ENCODE measurements at places on chromosomes 5 and 9.

DNA sequence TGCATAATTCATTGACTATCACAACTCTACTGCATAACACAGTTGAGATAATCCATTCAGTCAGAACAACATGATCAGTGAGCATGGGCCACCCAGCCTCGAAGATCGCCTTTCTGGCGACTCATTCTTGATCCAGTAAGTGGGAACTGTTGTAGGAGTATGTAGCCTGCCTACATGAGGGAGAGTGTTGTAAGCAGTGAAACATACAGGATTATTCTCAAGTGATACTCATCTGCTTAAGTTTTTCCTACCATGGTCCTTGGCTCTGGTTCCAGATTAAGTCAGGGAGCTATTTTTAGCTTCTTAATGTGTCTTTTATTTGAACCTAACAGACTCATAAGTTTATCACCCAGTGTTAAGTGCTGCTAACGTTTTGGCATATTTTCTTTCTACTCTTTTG is 44.0 kb downstream of the TNPO1 start:
- no peaks in the 10 kb centered on the region for H3K27me3 ChIP-seq
- H3K4me1 ChIP-seq, result peaks cover 17% of the 10 kb centered on the region
- no peak overlapping the region for H3K4me3 ChIP-seq

DNA sequence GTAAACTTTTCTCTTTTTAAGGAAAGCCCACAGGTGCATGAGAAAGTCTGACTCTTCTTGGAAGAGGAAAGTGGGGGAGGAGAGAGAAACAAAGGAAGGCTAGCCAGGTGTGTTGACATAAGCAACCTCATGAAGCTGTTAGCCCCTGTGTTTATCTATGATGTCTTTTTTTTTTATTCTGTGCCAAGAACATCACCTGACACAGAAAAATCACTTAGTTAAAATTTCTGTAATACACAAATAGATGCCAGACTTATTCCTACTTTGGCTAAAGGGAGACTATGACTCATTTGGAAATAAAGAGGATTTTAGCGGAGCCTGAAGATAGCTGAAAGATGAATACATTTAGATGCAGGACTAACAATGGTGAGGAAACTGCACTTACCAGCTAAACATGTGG is 58.3 kb downstream of the BAAT start:
- no peaks in the 10 kb centered on the region for H3K36me3 ChIP-seq
- H3K27ac ChIP-seq, result no peak overlapping the region
- H3K27me3 ChIP-seq, result peaks cover 6% of the 10 kb centered on the region
- H3K4me3 ChIP-seq, result no peak overlapping the region
- no peak for DNase-seq

GRCh38 chr9:132184124-132184523 is 22.3 kb downstream of the NTNG2 start:
- H3K27ac ChIP-seq, result no peak overlapping the region
- peaks cover 12% of the 10 kb centered on the region for H3K27me3 ChIP-seq

- H3K27me3 ChIP-seq, result peaks cover 4% of the 10 kb centered on the region
- no peaks in the 10 kb centered on the region for H3K4me1 ChIP-seq
- no peak overlapping the region for H3K27ac ChIP-seq
- H3K4me3 ChIP-seq, result no peak overlapping the region
- no peak for DNase-seq
Measured at GRCh38 chr5:134255418-134256150, 29.7 kb upstream of the PPP2CA start.
